ENCODE measurements at places on chromosomes 11 and 22. TPM values are rescaled to one million over a fixed set of nuclear protein-coding genes. Genes with fewer than 3 reads are reported as not detected.

GRCh38 chr11:12232160-12232559, 121.8 kb downstream of the MICAL2 start:
- no peak for DNase-seq

The FIBP gene
- 82.8 TPM for total RNA-seq

The POLD4 gene
- 136 TPM for total RNA-seq

The LMO2 gene
- 4.6 TPM for total RNA-seq

The CARD16 gene
- total RNA-seq, result 5.8 TPM

DNA sequence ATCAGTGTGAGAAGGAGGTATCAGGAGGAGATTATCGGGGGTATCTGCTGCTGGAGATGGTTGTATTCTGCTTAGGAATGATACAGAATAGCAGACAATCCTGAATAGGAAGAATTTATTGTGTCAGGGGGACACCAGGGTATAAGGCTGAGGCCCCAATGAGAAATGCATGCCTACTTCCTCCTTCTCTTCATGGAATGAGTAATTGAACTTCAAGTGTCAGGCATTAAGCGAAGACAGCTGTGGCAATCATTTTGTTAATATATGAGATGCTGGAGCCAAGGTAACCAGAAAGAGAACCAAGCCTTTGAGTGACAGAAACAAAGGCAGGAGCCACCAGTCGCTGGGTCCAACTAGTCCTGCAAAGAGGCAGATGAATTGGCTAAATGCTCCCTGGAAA, 49.1 kb downstream of the KIRREL3 start:
- DNase-seq, result no peak

GRCh38 chr11:31529701-31530100, 20.1 kb downstream of the ELP4 start:
- DNase-seq, result no peak

GRCh38 chr11:115515647-115516395, 11.6 kb upstream of the CADM1 start:
- no peak for DNase-seq

DNA sequence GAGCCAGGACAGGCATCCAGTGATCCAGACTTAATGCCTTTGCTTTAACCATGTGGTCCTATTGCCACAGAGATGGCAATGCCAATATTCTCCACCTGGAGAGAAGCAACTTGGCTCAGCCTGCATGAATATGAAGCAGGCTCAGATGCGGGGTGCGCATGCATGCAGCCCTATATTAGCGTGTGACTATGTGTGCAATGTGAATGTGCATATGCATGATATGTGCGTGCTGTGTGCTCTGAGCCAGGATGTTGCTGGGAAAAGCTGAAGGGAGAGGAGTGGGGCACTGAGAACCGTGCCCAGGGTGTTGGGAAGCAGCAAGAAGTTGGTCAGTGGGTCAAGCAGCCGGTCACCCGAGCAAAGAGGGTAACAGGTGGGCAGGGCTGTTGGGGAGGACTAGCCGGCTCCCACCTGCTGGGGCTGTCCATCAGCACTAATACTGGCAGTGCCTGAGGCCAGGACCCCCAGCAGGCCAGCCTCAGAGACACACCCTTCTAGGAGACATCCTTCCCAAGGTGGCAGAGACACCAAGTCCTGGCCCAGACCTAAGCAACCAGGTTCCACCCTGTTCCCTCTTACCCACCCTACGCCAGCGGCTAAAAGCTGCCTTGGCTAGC, 24.8 kb upstream of the MYOD1 start:
- no peak for DNase-seq

GRCh38 chr11:96324912-96325311, 18.1 kb downstream of the MAML2 start:
- DNase-seq, result no peak

The CYP2D6 gene
- total RNA-seq, result not detected

DNA sequence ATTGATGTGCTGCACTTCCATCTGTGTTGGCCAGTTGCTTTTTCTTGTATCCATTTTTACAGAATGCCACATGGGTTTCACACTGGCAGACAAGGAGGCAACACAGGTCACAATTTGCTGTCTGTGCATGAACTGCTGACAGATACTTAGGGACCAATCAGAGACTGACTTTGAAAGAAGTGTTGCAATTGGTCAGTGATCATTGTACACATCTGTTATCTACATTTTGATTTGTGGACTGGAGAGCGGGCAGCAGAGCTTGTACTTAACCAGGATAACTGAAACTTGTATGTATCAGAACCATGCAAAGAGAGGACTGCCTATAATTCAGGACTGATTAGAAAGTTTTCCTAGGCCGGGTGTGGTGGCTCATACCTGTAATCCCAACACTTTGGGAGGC, 21.8 kb downstream of the PRR5 start:
- DNase-seq, result no peak

DNA sequence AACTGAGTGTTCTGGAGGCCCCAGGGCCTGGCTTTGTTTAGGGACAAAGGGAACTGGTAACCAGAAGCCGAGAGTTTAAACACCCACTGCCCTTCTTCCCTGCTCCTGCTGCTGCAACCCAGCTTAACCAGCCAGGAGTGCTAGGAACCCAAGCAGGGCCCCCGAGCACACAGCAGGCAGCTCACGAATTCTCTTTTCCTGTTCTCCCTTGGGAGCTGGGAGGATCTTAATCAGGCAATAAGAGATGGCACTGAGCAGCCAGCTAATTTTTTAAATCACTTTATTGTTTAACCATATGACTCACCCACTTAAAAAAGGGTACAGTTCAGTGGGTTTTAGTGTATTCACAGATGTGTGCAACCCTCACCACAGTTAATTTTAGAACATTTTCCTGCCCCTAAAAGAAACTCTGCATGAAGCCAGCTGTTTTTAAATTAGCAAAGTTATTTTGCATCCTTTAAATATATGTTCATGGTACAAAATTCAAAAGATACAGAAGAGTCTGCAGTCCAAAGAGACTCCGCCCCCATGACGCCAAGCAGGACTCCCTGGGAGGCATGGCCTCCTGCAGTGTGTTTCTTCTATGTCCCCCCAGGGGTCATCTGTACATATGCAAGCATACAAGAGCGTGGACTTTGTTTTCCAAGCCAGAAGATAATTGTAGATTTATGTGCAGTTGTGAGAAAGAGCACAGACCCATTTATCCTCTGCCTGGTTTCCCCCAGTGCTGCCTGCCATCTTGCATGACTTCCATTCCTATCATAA, 18.9 kb upstream of the PPP6R3 start:
- DNase-seq, result no peak

- no peak for DNase-seq
These were observed 52.1 kb downstream of the RRM1 start for GRCh38 chr11:4146772-4147098.

All from right atrium auricular region (tissue), 2 donors.